ENCODE measurements at places on chromosomes 6 and 20.

DNA sequence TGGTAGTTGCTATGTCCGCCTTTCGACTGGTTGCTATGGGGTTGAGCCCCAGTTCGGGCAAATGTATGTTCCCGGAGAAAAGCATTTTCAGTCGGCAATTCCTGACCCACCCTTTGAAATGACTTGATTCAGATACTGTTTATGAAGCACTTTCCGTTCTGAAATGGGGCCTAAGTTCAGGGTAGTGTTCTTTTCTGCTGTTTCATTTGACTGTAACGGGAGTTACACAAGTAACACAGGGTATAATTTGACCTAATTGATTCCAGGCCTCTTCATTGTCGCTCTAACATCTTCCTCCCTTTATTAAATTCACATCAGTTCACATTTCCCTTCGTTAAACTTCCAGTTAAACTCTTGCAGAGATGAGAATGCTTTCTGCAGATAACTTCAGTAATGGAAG lies 85.5 kb downstream of the BMP6 start:
- no peak for DNase-seq

- no peak for DNase-seq
These were observed 41.9 kb downstream of the KCTD20 start for GRCh38 chr6:36484736-36485135.

DNA sequence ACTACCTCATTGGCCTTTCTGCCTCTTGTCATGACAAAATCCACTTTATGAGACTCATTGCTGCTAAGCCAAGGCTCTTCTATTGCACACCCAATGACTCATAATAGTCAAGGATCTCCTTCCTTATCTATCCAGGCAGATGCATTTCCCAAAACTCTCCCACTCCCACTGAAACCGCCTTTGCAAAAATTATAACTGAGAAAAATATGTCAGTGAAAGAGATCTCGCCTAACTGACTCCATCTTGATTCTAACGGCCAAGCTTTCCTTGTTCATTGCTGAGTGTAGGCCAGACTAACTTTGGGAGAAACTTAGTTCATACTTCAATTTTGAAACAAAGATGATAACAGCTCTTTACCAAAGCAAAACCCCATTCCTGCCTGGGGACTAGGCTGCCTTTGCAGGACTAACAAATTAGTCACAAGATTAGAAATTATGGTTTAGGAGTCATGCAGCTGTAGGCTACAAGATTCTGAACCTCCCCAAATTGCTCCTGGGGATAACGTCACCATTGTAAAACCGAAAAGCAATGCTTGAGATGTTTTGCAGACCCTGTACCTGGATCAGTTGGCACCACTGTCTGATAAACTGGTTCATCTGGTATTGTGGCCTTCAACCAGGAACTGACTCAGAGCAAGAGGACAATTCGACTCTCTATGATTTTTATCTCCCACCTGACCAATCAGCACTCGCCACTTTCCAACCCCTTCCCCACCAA lies 47.1 kb downstream of the HAO1 start:
- DNase-seq, result no peak

GRCh38 chr20:51339721-51340450 lies 202.6 kb downstream of the NFATC2 start:
- no peak for DNase-seq

DNA sequence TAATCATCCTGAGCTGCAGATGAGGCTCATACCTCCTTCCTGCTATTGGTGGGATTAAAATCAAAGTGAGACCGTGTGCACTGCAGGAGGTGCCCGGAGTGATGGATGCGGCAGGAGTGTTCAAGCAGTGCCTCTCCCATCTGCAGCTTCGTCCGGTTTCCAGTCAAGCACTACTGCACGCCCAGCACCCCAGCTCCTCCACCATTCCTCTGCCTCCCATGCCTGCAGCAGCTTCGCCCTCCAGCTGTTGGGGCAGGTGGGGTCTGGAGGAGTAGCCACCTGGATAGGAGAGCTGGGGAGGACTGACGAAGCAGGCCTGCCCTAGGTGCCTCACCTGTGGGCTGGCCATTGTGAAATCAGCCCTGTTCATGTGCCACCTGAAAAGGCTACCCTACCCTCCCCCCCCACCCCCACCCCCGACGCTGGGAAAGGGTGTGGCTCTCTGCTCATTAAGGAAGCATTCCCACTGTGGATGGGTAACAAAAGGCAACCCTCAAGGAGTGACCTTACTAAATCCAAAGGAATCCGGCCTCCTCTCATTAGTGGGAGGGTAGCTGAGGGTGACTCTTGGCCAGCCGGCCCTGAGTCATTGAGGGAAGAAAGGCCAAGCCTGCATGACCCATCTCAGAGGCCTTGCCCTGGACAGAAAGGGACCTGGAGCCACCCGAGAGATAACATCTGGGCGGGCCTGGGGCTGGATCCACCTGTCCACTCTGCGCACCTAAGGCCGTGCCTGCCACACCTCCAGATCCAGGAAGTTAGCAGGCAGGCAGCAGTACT lies 115.9 kb upstream of the ARMC2 start:
- no peak for DNase-seq

Measured in cerebellar cortex (tissue), 1 donor.